Smooth muscle cell of the umbilical artery (primary cell): ENCODE measurements at places on chromosomes 6 and 20. TPM values are rescaled to one million over a fixed set of nuclear protein-coding genes. Genes with fewer than 3 reads are reported as not detected.

Gene SH3BGRL2
- 4.2 and 7.2 TPM in 2 replicates for total RNA-seq

Gene SLA2
- not detected in 2 replicates for total RNA-seq

Gene LTV1
- total RNA-seq: 20.8 and 33.0 TPM in 2 replicates

Gene DACT2
- total RNA-seq: not detected in 2 replicates

Gene NEURL2
- 3.3 and 7.1 TPM in 2 replicates for total RNA-seq

Gene ISM1
- 0.05 TPM in 1 of 2 replicates, not detected in the other for total RNA-seq

Gene SOBP
- total RNA-seq: 4.2 and 4.8 TPM in 2 replicates

Gene HAO1
- not detected in 2 replicates for total RNA-seq

Gene OR2H2
- total RNA-seq: not detected in 2 replicates

Gene LYRM2
- total RNA-seq: 22.1 and 26.7 TPM in 2 replicates

Gene TBX18
- total RNA-seq: 3.6 and 14.5 TPM in 2 replicates

Gene COL12A1
- total RNA-seq: 534 and 2,476 TPM in 2 replicates

Gene MAP3K5
- 8.9 and 14.5 TPM in 2 replicates for total RNA-seq

Gene NRM
- total RNA-seq: 0.59 and 2.2 TPM in 2 replicates

Gene ABCF1
- total RNA-seq: 35.9 and 54.6 TPM in 2 replicates

Gene PKHD1
- not detected in 2 replicates for total RNA-seq

Gene HRH3
- total RNA-seq: not detected in 2 replicates

Gene PLA2G7
- not detected in 2 replicates for total RNA-seq

Gene FAM110A
- 0.59 and 1.8 TPM in 2 replicates for total RNA-seq

Gene SRSF12
- total RNA-seq: under 0.01 and 0.14 TPM in 2 replicates

Gene XKR7
- total RNA-seq: under 0.01 TPM in 1 of 2 replicates, not detected in the other

Gene SSTR4
- total RNA-seq: not detected in 2 replicates

Gene ROMO1
- total RNA-seq: 62.5 and 200 TPM in 2 replicates

Gene CST2
- not detected in 2 replicates for total RNA-seq

Gene MCHR2
- total RNA-seq: not detected in 2 replicates

Gene ULBP1
- total RNA-seq: under 0.01 and 0.09 TPM in 2 replicates

Gene MATN4
- total RNA-seq: not detected in 2 replicates

Gene LRRC73
- total RNA-seq: 0.30 and 0.46 TPM in 2 replicates

Gene PRSS16
- total RNA-seq: 0.18 TPM in 1 of 2 replicates, not detected in the other

Gene HCK
- total RNA-seq: not detected in 2 replicates

Gene REPS1
- 8.6 and 31.4 TPM in 2 replicates for total RNA-seq

Gene SLC22A3
- 142 and 243 TPM in 2 replicates for total RNA-seq

Gene PPP1R14C
- under 0.01 and 0.09 TPM in 2 replicates for total RNA-seq

Gene SLC35D3
- not detected in 2 replicates for total RNA-seq

Gene FAM209B
- not detected in 2 replicates for total RNA-seq

Gene ADGRB3
- total RNA-seq: 0.18 TPM in 1 of 2 replicates, not detected in the other

Gene GUCA1A
- total RNA-seq: 0.30 and 0.46 TPM in 2 replicates

Gene KIAA0408
- total RNA-seq: 1.5 and 6.9 TPM in 2 replicates

Gene OR12D3
- not detected in 2 replicates for total RNA-seq

Gene HCRTR2
- total RNA-seq: not detected in 2 replicates

Gene BRD2
- 79.3 and 102 TPM in 2 replicates for total RNA-seq

Gene LHFPL5
- not detected in 2 replicates for total RNA-seq
